ENCODE measurements at places on chromosomes 3 and 15. TPM values are rescaled to one million over a fixed set of nuclear protein-coding genes. Genes with fewer than 3 reads are reported as not detected.

STRA6 gene
- total RNA-seq, result 1.4 TPM

RBP2 gene
- total RNA-seq, result not detected

- DNase-seq, result no peak
Observed at GRCh38 chr3:143380449-143380848, 260.9 kb downstream of the CHST2 start.

TNFAIP8L3 gene
- total RNA-seq, result 4.8 TPM

DNA sequence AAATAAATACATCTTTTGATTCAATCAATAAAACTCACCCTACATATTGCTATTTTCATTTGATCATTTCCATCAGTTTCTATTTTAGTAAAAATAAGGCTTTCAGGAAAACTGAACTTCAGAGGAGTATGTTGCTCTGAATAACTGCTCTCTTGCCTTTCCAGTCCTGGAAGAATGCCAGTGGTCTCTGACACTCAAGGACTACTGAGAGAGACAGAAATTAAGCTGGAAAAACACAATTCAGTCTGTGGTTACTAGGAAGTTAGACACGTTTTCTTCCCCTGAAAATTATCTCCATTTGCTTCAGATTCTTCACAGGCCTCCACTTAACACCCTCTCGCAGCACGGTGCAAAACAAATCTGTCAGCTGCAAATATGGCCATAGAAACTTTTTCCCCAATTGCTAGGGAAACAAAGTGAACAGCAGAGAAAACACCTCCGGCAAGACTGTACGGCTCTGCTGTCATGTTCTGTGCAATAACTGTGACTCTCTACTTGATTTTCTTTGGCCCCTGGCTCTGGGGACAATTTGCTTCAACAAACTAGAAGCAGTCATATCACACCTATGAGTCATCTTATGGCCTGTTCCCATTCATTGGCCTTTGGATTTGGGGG, 353.0 kb downstream of the MAGI1 start:
- no peak for DNase-seq

LRRC49 gene
- 8.3 TPM for total RNA-seq

DNA sequence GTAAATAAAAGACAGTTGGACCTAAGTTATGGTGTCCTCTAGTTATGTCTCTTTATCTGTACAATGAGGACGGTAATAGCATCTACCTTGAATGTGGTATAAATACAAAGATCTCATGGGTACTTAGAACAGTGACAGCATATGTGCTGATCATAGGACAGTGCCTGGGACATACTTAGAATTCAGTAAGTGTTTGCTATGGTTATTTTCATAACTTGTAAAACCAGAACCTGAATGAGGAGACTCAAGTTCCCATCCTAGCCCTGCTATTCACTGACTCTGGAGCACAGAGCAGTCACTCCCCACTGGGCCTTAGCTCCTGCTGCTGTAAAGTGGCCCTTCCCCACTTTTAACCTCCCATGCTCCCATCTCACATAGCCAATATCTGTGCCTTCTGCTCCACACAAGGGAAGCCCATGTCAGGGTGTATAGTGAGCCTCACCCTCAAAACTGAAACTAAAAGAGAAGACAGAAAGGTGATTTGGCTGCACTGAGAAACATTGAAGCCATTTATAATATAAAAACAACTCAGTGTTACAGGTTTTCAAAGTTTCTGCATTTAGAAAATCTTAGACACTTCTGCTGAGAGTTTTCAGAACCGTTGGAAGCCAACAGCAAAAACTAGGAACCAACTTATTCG, 225.4 kb upstream of the UBE2E2 start:
- no peak for DNase-seq

PPIP5K1 gene
- total RNA-seq, result 17.4 TPM

DNA sequence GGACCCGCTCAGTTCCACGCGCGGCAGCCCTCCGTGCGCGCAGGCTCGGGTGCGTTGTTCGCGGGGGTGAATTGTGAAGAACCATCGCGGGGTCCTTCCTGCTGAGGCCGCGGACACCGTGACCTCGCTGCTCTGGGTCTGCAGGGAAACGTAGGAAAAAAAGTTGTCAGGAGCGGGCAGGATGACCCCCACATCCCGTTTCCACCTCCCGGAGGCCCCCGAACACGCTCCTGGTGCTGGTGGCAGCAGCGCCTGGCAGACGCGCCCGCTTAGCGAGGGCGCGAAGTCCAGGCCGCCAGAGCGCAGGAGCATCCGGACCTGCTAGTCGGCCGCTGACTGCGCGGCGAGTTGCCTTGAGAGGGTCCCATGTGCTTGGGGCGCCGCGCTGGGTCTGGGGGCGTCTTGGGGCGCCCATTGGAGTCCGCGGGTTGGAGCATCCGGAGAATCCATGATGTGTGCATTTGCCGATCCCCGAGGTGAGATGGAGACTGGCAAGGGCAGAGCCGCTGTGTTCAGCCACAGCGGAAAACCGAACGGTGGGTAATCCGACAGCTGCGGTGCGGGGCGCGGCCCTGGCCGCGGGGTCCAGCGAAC, 520 bp downstream of the GREM1 start:
- DNase-seq, result peak; percentile 29

PLA2G4F gene
- not detected for total RNA-seq

DNA sequence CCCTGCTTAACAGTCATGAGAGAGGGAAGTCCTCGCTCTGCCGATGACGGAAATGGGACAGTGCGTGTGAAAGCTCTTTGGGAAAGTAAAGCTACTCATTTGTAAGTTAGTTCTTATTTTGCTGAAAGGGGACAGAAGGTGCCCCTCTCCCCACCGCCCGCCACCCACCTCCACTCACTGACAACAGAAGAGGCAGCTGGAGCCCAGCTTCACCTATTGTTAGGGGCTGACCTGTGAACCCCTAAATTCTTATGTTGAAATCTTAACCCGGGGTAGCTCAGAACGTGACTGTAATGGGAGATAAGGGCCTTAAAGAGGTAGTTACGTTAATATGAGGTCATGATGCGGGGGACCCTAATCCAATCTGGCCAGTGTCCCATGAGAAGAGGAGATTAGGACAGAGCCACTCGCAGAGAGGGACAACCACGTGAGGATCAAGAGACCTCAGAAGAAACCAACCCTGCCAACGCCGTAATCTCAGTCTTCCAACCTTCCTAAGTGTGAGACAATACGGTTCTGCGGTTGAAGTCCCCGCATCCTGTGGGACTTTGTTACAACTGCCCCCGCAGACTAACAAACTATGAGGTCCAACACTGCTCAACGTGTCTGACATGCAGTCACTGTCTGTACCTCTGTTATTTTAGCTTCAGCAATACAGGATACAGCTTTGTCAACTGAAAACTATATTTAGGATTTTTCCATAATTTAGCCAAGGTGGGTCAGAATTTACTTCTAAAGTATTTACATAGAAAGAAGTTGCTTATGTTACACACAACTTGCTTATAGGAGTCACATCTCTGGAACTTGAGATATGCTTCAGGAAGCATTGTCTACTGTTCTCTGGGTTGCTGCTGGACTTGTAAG, 51.7 kb downstream of the PCSK6 start:
- DNase-seq, result no peak

GRCh38 chr3:4730719-4731118, 237.6 kb downstream of the ITPR1 start:
- peak; percentile 82 for DNase-seq

CMTM8 gene
- not detected for total RNA-seq

DNA sequence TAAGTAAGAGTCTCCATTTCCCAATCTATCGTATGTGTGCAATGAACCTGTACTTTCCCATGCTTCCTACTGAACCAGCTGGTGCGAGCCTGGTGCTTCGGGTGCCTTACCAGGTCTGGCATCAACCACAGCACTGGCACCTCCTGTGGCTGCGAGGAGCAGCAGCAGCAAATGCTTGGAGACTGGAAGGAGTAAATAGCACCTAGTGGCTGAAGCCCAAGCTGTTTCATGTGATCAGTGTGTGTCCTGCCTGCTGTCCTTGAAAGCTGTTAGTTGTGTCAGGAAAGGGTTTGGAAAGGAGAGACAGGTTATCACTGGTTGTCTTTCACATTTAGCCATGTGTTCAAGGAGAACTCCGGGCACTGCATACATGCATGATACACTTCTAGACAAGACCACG, 31.8 kb downstream of the PCOLCE2 start:
- peak; percentile 36 for DNase-seq

DNA sequence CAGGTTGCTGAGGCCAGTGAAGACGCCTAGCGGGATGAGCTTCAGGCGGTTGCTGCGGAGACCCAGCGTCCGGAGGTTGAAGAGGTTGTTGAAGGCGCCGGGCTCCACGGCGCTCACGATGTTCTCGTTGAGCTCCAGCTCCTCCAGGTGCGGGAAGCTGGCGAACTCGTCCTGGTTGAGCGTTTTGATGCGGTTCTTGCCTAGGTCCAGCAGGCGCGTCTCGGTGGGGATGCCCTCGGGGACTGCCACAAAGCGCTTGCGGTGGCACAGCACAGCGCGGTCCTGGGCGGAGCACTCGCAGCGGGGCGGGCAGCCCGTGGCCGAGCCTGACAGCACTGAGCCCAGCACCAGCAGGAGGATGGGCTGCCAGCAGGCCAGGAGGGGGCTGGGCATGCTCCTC, 17.2 kb downstream of the LINGO1 start:
- no peak for DNase-seq

DNA sequence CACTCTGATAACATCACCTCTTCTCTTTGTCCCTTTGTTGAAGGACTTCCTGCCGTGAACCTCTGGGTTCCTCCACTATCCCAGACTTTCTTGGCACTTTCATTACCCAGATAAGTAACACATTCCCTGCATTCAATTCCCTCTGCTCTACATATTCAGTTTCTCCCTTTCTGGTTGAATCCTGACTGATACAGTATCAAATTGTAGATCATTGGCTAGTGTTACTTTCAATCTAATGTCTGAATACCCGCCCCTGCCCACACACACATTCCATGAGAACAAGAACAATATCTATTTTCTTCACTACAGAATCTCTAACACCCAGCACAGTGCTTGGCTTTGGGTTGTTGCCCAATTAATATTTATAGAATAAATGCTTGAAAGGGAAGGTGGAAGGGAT, 163.5 kb downstream of the ABHD5 start:
- DNase-seq, result no peak

Data from MG63 (cell line).